ENCODE measurements at places on chromosomes 4 and X. TPM values are rescaled to one million over a fixed set of nuclear protein-coding genes. Genes with fewer than 3 reads are reported as not detected.
A peak's percentile ranks its signal among the peaks of the same experiment; 100 is the strongest.

RXFP1 gene
- not detected for total RNA-seq

DNA sequence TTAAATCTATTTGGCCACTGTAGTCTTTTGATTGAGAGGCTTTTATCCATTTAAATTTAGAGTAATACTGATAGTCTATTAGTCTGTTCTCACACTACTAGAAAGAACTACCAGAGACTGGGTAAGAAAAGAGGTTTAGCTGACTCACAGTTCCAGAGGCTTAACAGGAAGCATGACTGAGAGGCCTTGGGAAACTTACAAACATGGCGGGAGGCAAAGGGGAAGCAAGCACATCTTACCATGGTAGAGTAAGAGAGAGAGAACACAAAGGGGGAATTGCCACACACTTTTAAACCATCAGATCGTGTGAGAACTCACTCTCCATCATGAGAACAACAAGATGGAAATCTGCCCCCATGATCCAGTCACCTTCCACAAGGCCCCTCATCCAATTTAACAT lies 410.9 kb downstream of the PDGFC start:
- no peaks in the 10 kb centered on the region for H3K36me3 ChIP-seq
- H3K27ac ChIP-seq, result no peak overlapping the region
- no peaks in the 10 kb centered on the region for H3K4me1 ChIP-seq
- H3K27me3 ChIP-seq, result no peaks in the 10 kb centered on the region
- no peak for DNase-seq

MMRN1 gene
- 6.9 TPM for total RNA-seq

GRCh38 chrX:133869270-133869669 lies 116.1 kb downstream of the GPC3 start:
- no peak for DNase-seq
- H3K4me1 ChIP-seq, result no peaks in the 10 kb centered on the region
- H3K27ac ChIP-seq, result no peak overlapping the region
- H3K27me3 ChIP-seq, result no peaks in the 10 kb centered on the region
- no peak overlapping the region for H3K4me3 ChIP-seq

DNA sequence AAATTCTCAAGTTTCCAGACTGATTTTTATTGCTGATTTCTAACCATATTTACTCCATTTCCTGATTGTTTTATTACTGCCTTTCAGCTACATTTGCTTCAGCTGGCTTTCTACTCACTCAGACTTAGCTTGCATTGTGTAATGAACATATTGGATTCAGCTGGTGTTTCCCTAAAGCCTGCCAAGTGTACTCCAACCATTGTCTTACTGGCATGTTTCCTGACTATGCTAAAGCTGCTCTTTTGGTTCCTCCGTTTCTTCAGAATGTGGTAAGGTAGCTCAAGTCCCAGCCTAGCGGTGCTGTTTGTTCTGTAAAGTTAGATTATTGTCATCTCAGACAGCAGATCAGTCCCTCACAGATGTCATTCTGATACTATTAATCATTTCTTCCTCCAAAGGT lies 53.1 kb upstream of the GLRA2 start:
- H3K4me1 ChIP-seq, result no peaks in the 10 kb centered on the region
- no peak for DNase-seq
- no peaks in the 10 kb centered on the region for H3K27me3 ChIP-seq
- no peaks in the 10 kb centered on the region for H3K36me3 ChIP-seq

DNA sequence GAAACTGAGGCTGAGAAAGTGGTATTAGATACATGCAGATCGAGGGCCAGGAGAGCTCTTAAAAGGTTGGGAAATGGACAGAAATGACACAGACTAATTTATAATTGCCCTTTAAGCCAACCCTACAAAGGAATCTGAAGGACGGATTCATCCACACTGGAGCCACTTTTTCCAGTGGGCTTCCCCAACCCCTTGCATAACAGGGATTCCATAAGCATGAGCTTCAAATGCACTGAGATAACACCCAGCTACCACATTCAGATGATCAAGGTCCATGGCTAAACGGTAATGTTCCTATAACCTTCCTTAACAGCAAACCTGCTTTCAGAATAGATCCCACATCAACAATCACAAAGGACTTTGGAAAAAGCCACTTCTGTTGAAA lies 34.2 kb downstream of the PLAC1 start:
- H3K27me3 ChIP-seq, result no peaks in the 10 kb centered on the region
- no peak overlapping the region for H3K4me3 ChIP-seq
- no peaks in the 10 kb centered on the region for H3K36me3 ChIP-seq
- no peak overlapping the region for H3K27ac ChIP-seq
- H3K4me1 ChIP-seq, result peaks cover 33% of the 10 kb centered on the region

DNA sequence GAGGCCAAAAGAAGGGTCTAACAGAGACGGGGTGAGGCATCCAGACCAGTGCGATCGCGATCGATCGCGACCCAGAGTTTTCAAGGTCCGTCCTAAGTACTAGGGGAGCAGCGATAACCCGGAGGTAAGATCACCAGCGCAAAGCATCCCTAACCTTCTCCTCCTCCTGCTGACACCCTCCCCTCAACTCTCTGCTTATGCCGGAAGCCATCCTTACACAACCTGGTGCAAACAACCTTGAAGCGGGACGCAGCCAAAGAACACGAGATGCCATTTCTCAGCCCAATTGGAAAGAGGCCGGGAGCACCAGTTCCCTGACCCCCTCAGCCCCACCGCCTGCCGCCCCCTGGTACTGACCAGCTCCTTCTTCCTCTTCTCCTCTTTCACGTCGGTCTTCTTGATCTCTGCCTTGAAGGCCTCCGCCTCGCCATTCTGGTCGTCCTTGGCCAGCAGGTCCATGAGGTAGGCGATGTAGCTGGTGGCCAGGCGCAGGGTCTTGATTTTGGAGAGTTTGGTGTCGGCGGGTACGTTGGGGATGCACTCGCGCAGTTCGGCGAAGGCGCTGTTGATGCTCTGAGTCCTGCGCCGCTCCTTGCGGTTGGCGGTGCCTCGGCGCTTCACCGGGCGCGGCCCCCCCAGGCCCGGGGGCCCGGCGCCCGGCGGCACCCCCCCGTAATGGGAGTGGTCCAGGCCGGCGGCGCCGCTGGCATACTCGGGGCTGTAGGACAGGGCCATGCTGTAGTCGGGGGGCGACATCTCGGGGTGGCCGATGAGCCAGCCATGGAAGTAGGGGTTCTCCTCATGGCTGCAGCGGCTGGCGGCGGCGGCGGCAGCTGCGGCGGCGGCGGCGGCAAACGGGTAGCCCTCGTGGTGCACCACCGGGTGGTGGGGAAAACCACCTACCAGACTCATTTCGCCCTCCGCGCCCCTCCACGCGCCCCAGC lies 1.4 kb downstream of the HAND2 start:
- peak overlapping the region; percentile 76 for H3K4me3 ChIP-seq
- peaks cover 9% of the 10 kb centered on the region for H3K4me1 ChIP-seq
- H3K36me3 ChIP-seq, result peaks cover 9% of the 10 kb centered on the region
- no peaks in the 10 kb centered on the region for H3K27me3 ChIP-seq
- peak overlapping the region; percentile 97 for H3K27ac ChIP-seq
- no peak for DNase-seq

FGF13 gene
- total RNA-seq, result 1.9 TPM

DNA sequence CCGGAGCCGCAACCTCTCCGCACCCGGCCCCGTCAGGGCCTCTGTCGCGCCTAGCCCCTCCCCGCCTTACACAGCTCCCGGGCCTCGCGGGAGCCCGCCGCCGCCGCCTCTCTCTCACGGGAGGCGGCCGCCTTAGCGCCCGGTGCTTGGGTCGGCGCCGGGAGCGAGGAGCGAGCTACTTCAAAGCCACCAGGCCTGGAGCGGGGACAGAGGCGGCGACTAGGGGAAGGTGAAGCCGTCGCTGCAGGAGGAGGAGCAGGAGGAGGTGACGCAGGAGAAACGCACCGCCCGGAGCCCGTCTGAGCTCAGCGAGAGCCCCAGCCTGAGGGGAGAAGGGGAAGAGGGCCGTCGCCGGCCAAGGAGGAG lies 250 bp downstream of the USP9X start:
- H3K36me3 ChIP-seq, result no peaks in the 10 kb centered on the region
- DNase-seq, result peak; percentile 65
- no peaks in the 10 kb centered on the region for H3K27me3 ChIP-seq
- peak overlapping the region; percentile 96 for H3K4me3 ChIP-seq
- H3K27ac ChIP-seq, result peak overlapping the region; percentile 98

DNA sequence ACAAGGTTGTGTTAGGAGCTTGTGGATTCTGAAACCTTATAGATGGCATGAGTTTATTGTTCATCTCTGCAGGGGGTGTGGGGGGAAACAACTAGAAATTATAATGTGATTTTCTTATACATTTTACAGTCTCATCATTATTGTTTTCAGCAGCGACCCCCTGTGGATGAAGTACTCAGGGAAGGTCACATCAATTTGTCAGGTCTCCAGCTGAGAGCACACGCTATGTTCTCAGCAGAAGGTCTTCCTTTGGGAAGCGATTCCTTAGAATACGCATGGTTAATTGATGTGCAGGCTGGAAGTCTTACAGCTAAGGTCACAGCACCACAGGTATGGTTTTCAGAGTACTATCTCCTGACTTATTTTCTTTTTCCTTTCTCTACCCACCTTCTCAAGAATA lies 72.2 kb downstream of the BLTP1 start:
- no peaks in the 10 kb centered on the region for H3K27me3 ChIP-seq
- no peaks in the 10 kb centered on the region for H3K4me1 ChIP-seq
- no peak for DNase-seq
- H3K36me3 ChIP-seq, result no peaks in the 10 kb centered on the region
- H3K27ac ChIP-seq, result no peak overlapping the region

VCX gene
- not detected for total RNA-seq

DNA sequence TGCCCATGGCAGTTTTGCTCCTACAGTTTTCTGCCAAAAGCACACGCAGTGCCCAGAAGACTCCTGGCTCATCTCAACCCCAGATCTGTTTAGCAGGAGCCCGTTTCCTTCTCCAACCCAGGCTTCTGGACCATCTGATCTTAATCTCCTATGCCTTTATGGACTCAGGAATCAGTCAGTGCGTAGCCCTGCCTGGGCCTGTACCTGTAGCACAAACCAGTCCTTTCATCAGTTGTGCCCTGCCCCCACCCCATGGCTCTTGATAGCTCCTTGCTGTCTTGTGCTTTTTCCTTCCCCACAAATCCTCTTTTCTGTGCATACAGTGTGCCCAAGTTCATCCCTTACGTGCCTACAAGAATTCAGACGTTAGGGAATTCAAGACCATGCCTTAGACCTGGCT lies 1.5 kb downstream of the ZNF718 start:
- H3K4me1 ChIP-seq, result no peaks in the 10 kb centered on the region
- no peaks in the 10 kb centered on the region for H3K27me3 ChIP-seq
- H3K36me3 ChIP-seq, result peaks cover 23% of the 10 kb centered on the region

- no peak overlapping the region for H3K27ac ChIP-seq
- no peaks in the 10 kb centered on the region for H3K36me3 ChIP-seq
- no peaks in the 10 kb centered on the region for H3K27me3 ChIP-seq
Observed at GRCh38 chrX:122579036-122579435, 605.0 kb upstream of the GRIA3 start.

RIBC1 gene
- 0.86 TPM for total RNA-seq

DNA sequence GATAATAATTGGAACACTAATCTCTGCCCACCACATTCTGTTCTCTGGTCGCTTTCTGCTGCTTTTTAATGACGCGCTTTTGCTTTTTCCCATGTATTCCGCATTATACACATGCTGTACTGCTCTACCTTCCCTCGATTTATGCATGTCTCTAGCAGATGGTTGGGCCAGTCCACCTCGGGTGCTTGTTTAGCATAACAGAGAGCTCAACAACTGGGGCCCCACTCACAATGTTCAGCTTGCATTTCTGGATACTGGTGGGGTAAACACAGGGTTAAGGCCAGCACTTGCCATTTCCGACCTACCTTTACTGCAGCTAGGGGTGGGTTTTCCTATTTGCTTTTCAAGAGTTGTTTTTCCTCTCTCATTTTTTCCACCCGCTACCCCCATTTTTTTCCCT lies 255.8 kb downstream of the SOX3 start:
- no peak overlapping the region for H3K4me3 ChIP-seq
- H3K36me3 ChIP-seq, result no peaks in the 10 kb centered on the region
- no peak for DNase-seq
- H3K27me3 ChIP-seq, result no peaks in the 10 kb centered on the region
- no peaks in the 10 kb centered on the region for H3K4me1 ChIP-seq
- no peak overlapping the region for H3K27ac ChIP-seq

- no peaks in the 10 kb centered on the region for H3K4me1 ChIP-seq
- no peak overlapping the region for H3K4me3 ChIP-seq
Observed at GRCh38 chr4:105434940-105435339, 38.9 kb downstream of the PPA2 start.

SATL1 gene
- total RNA-seq, result not detected

GRCh38 chr4:86879641-86880040 lies 12.6 kb downstream of the C4orf36 start:
- H3K27ac ChIP-seq, result no peak overlapping the region
- no peaks in the 10 kb centered on the region for H3K27me3 ChIP-seq
- H3K4me3 ChIP-seq, result no peak overlapping the region
- no peaks in the 10 kb centered on the region for H3K4me1 ChIP-seq
- H3K36me3 ChIP-seq, result no peaks in the 10 kb centered on the region

DNA sequence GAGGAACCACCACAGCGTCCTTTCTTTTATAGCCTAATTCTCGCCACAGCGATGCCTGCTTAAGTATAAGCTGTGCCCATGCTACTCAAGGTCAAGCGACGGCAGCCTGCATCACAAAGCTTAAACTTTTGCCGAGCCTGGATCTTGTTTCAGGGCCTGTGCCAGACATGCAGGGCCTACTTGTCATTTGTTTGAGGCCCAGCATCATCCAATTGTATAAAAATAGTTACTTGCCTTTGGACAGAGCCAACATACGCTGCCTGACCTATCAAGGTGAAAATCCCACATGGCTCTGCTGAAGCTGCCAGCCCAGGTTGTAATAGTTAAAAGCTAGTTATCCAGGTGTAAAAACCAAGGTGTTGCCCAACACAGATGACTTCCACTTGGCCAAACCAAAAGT lies 107.1 kb downstream of the TMEM131L start:
- peak overlapping the region; percentile 60 for H3K27ac ChIP-seq
- no peaks in the 10 kb centered on the region for H3K36me3 ChIP-seq
- no peaks in the 10 kb centered on the region for H3K4me1 ChIP-seq
- H3K4me3 ChIP-seq, result no peak overlapping the region
- no peaks in the 10 kb centered on the region for H3K27me3 ChIP-seq

DNA sequence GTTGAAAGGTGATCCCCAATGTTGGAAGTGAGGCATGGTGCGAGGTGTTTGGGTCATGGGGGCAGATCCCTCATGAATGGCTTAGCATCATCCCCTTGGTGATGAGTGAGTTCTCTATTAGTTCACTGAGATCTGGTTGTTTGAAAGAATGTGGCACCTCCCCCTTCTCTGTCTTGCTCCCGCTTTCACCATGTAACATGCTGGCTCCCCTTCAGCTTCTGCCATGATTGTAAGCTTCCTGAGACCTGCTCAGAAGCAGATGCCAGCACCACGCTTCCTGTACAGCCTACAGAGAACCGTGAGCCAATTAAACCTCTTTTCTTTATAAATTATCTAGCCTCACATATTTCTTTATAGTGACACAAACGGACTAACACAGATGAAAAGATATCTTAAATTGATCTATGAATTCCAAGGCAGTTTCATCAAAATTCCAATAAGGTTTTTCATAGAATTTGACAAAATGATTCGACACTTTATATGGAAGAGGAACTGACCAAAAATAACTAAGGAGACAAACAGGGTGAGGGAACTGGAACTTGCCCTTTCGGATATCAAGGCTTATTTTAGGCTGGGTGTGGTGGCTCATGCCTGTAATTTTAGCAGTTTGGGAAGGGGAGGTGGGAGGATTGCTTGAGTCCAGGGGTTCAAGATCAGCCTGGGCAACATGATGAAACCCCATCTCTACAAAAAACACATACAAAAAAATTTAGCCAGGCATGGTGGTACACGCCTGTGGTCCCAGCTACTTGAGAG lies 56.9 kb upstream of the OGT start:
- H3K27me3 ChIP-seq, result no peaks in the 10 kb centered on the region
- no peak overlapping the region for H3K4me3 ChIP-seq
- no peaks in the 10 kb centered on the region for H3K4me1 ChIP-seq
- H3K27ac ChIP-seq, result no peak overlapping the region
- DNase-seq, result no peak

GRCh38 chrX:9627922-9628321 lies 137.7 kb downstream of the GPR143 start:
- no peaks in the 10 kb centered on the region for H3K36me3 ChIP-seq
- H3K27me3 ChIP-seq, result no peaks in the 10 kb centered on the region
